ENCODE measurements at places on chromosomes 13 and 19.

DNA sequence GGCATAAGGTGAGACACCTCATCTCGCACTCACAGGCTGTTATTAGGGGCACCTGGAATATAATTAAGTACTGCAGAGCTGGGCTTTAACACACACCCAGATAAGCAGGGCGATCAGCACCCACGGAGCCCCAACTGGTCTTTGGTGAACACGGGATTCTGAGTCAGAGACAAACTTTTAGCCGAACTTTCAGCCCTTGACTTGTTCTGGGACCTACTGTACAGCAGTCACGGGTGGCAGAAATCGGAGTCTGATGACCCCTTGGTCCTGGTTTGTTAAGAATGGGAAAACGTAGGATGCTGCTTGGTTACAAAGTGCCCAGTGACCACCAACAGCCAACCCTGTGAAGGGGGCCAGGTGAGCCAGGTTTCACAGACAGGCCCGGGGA lies 9.0 kb downstream of the SH3GL1 start:
- no peak for DNase-seq

DNA sequence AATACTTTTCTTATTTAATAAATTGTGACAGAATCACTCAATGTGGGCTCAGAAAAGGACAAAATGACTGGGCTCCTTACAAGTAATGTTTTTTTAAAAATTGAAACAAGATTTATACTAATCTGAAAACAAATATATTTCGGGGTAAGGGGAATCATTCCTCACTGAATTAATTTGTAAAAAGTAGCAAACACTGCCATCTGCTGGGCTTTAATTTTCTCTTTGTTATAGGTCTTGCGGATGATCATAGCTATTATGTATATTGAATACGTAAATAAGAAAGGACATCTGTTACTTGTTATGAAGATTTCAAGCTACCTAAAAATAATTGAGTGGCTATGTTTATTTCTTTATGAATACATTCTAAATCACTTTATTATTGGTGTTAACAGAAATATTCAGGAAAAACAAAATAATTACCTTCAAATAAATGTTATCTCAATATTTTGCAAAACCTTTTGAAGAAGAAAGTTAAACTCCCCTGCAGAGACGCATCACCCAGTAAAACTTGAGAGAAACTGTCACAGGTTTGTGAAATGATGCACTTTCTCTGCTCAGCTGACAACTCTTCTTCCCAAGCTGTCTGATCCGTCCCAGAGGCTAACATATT lies 17.8 kb upstream of the ENOX1 start:
- DNase-seq = peak; percentile 44

GRCh38 chr13:49371943-49372613 lies 71.8 kb downstream of the CAB39L start:
- no peak for DNase-seq

DNA sequence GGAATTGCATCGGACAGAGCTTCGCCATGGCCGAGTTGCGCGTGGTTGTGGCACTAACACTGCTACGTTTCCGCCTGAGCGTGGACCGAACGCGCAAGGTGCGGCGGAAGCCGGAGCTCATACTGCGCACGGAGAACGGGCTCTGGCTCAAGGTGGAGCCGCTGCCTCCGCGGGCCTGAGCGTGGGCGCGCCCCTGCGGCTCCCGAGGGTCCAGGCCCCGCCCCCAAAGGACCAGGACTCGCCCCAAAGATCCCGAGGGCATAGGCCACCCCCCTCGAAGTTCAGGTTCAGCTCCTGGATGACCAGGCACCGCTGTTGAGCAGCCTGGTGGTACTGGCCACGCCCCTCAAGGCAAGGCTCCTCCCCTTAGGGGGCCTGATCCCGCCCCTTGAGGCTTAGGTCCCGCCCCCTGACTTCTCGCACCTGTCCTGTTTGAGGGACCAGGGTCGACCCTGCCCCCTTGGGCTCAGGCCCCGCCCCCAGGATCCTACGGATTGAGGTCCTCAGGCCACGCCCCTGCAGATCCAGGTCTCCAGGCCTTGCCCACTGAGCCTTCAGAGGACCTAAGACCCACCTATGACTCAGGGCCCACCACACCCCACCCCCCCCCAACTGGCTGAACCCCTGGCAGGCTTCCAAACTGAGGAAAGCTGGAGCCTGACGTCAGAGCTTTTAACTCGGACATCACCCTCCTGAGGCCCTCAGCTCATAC lies 43.1 kb downstream of the CYP4F22 start:
- no peak for DNase-seq

- DNase-seq = no peak
Measured at GRCh38 chr13:46544811-46545210, 8.2 kb upstream of the LRCH1 start.

DNA sequence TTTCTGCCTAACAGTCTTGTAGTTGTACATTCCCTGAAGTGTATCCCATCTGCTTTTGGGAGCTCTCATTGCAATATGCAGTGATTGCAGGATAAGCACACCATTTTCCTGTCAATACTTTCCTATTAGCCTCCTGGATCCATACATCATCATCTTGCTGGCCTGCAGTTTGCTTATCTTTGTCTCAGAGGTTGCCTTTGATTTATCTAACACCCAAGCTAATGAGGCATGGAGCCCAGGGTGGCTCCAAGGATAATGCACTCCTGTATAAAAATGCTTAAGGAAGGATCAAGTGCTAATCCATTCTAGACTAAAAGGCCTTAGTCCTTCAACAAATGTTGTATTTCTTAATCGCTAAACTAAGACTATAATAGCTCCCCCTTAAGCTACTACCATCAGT lies 161.6 kb upstream of the OBI1 start:
- no peak for DNase-seq

DNA sequence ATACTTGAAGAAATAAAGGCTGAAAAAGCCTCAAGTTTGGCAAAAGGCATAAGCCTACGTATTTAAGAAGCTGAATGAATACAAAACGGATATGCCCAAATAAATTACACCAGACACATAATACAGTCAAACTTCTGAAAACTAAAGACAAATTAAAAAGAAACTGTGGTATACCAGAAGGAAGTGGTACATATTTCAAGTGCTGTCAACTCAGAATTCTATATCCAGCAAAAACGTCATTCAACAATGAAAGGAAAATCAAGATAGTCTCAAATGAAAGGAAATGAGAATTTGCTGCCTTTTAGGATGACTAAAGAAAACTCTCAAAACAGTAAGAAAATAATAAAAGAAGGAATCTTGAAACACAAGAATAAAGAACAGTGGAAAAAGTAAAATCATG lies 69.5 kb downstream of the POLR1D start:
- DNase-seq = no peak

DNA sequence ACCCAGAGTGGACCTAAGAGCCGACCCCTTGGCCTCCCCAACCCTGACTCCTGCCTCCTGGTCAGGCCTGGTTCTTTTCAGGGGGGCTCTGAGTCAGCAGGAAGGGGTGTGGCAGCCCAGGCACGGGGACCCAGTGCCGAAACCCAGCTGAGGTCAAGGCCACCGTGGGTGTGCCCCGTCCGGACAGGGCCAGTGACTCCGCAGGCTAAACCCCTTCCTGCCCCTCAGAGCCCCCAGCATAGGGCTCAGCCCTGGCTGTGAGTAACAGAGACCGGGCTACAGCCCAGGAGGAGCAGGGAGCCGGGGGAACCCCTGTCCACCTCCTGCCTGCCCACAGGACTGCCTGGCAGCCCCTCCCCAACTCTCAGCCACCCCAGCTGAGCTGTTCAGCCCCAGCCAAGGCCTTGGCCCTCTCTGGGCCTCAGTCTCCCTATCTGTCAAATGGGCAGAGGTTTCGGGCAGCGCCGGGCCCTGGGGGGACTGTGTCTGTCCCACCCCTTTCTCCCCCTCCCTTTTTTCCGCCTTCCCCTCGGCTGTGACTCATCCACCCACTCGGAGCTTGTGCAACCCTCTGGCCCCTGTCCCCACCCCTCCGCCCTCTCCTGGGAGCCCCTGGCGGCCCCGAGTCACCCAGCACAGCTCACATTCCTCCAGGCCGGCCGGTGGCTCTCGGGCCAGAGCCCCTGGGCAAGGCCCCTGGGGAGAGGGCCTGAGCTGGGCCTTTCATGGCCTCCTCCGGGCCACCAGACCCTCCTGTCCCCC lies 8.6 kb downstream of the ZBTB7A start:
- peak; percentile 91 for DNase-seq

- no peak for DNase-seq
Measured at GRCh38 chr13:113465300-113465699, 12.0 kb upstream of the ADPRHL1 start.

GRCh38 chr13:98020271-98020670 lies 66.8 kb downstream of the IPO5 start:
- no peak for DNase-seq

DNA sequence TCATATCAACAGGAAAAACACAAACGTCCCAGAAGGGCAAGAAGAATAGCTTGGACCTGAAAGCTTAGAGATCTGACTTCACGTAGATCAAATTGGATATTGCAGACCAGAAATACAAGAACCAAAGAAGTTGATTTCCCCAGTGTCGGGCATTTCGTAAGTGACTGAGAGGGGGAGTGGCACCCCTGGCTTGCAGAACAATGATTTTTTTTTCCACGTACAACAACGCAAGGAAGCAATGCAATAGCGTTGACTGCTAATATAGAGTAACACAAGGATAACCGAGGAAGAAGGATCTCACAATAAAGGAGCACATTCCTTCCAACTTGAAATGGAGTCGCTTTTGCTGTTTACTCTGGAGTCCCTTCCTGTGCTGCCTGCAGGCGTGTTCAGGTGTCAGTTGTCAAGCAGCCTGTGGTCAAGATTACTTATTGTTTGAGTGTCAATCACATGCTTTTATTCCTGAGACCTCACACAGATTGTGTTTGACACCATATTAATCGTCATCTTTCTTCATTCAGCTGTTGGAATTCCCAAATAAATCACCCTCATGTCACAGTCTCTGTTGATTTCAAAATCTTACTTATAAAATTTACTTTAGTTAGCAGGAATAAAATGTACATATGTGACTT lies 139.4 kb downstream of the FREM2 start:
- DNase-seq = no peak

GRCh38 chr13:24039621-24040475 lies 120.7 kb upstream of the SPATA13 start:
- no peak for DNase-seq

GRCh38 chr13:93847162-93847561 lies 620.6 kb downstream of the GPC6 start:
- DNase-seq = no peak

- peak; percentile 73 for DNase-seq
Measured at GRCh38 chr19:46975925-46976782, 43.5 kb upstream of the NPAS1 start.

DNA sequence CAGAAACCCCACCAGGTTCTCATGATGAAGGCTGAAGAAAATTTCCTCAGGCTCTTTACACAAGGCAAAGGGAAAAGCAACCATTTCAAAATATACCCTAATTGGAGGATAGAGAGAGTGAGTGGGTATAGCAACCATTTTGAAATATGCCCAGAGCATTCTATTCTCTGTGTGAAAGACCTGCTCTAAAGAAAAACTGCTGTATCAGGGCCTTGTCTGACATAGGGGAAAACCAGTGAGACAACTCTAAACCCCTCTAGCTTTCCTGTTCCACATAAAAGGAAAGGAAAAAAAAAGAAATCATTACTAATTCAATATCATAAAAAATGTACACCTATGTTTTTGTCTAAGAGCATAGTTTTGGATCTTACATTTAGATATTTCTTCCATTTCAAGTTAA lies 42.3 kb downstream of the TPTE2 start:
- DNase-seq = no peak

- no peak for DNase-seq
Measured at GRCh38 chr13:76398425-76398824, 487.8 kb downstream of the KCTD12 start.

DNA sequence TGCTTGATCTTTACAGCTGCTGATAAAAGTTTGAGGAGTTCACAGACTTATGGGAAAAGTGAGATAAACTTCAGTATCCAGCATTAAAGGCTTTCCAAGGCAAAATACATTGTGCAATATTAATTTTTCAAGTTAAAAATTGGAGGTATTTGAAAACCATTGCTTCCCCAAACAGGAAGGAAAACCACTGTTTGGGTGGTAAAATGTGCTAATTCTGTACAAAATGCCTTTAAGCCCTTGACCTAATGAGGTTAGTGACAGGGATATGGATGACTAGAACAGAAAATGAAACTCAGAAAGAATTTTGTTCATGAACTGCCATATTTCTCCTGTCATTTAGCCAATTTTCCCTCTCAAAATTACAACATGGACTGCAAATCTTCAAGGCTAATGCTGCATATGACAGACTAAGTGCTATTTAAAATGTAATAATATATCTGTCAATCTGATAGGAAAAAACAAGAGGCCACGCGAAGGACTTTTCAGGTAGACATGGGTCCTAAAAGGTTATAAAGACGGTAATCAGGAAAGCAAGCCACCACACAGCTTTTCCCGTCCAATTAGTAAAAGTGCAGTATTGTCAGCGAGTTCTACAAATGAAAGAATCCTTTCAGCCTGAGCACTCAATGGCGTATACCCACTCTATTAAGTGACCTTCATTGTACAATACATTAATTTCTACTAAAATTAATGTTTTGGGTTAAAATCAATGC lies 212.8 kb downstream of the ENOX1 start:
- peak; percentile 5 for DNase-seq

DNA sequence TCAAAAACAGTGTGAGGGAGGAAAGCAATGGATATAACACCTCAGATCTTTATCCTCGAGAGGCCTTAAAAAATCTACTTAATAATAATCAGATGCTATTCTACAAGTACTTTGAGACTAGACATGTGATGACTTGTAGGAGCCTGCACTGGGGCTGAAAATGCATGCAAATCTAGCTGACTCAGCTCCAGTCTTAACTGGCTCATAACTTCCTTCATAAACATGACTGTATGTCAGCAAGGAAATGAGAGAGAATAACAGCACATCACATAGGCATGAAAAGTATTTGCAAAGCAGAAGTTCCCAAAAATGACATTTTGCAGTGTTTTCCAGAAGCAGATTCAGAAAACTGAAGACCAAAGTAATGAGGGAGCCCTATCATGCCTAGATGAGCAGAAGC lies 38.1 kb downstream of the PSG5 start:
- no peak for DNase-seq

DNA sequence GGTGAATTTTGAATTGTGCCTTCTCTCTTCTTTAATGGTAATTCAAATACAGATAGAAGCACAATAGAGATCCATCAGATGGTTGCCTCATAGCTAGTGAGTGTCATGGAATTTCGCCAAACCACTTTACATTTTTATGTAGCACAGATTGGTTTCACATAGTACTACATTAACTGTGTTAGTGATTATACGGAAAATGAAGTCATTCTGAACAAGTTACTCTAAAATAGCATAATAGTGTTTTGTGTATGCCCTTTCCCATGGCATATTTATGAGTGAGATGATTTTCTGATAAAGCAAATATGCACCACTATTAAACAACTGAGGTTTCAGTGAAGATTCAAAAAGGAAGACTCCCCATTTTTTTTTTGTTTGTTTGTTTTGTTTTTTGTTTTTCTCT lies 1623.5 kb downstream of the PCDH9 start:
- no peak for DNase-seq

- DNase-seq = peak; percentile 44
Measured at GRCh38 chr19:3034656-3035541, 5.8 kb upstream of the TLE2 start.

GRCh38 chr13:48979892-48980291 lies 4.2 kb downstream of the FNDC3A start:
- peak; percentile 41 for DNase-seq
